ENCODE measurements at places on chromosomes 1 and 21.

- DNase-seq: no peak
These were observed 1.9 kb upstream of the GPR88 start for GRCh38 chr1:100536031-100536430.

- DNase-seq: no peak
These were observed 201.6 kb upstream of the PTBP2 start for GRCh38 chr1:96519851-96520578.

- no peak for DNase-seq
These were observed 1.9 kb downstream of the BTF3L4 start for GRCh38 chr1:52057876-52058415.

- DNase-seq: no peak
These were observed 12.9 kb downstream of the GPA33 start for GRCh38 chr1:167077128-167077867.

- no peak for DNase-seq
These were observed 1.2 kb upstream of the VWA1 start for GRCh38 chr1:1434131-1434823.

- no peak for DNase-seq
These were observed 39.7 kb downstream of the MAP3K21 start for GRCh38 chr1:233367057-233367803.

- no peak for DNase-seq
These were observed 631.4 kb downstream of the SMYD3 start for GRCh38 chr1:245875581-245876261.

GRCh38 chr1:71850936-71851335 is 431.4 kb downstream of the NEGR1 start:
- DNase-seq: no peak

DNA sequence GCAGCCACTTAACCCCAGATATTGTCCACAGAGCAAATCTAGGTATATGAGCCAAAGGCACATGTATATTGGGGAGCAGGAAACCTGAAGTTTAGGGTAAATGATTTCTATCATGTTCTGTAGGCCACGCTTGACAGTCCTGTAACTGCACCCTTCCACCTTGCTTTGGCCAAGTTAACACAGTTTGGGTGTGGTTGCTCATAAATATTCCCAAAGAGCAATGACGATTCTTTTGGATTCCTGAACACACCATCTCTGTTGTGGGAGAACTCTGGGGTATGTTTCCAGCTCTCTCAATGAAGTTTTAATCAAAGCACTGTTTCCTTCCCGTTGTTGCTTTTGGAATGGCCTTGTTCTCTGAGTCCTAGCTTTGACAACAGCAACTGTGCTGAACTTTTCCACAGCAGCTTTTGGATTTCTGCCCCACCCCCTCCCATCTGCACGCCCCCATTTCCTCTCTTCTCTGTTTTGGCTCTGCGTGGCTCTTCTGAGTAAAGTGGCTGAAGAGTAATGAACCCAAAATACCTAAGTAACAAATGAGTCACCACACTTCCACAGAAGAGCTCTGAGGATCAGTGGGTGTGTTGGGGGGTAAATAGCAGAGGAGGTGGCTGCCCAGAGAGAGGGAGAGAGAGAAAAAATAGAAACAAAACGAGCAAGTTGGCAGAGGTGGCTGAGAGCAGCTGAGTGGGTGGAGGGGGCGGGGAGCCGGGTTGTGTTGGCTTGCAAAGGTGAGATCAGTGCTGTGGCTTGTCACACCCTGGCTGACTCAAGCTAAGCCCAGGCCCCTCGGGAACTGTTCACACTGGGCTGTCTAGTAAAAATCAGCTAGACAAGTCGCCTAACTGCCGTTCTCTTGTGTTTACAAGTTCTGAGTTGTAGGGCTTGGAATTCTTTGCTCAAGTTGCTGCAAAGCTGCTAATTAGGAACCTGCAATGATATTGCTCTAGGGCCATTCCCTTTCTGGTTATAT is 26.9 kb upstream of the RAP1A start:
- peak; percentile 84 for DNase-seq

DNA sequence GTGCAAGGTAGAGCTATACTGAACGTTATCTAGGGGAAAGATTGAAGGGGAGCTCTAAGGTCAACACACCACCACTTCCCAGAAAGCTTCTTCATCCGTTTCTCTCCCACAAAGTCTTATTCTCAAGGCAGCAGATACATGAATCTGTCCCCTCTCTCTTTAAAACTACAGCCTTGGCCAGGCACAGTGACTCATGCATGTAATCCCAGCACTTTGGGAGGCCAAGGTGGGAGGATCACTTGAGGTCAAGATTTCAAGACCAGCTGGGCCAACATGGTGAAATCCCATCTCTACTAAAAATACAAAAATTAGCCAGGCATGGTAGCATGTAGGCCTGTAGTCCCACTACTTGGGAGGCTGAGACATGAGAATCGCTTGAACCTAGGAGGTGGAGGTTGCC is 8.1 kb downstream of the CYP4X1 start:
- DNase-seq: no peak

- DNase-seq: no peak
These were observed 31.0 kb upstream of the LRRC52 start for GRCh38 chr1:165512816-165513215.

GRCh38 chr1:61198554-61198953 is 116.2 kb downstream of the NFIA start:
- no peak for DNase-seq

DNA sequence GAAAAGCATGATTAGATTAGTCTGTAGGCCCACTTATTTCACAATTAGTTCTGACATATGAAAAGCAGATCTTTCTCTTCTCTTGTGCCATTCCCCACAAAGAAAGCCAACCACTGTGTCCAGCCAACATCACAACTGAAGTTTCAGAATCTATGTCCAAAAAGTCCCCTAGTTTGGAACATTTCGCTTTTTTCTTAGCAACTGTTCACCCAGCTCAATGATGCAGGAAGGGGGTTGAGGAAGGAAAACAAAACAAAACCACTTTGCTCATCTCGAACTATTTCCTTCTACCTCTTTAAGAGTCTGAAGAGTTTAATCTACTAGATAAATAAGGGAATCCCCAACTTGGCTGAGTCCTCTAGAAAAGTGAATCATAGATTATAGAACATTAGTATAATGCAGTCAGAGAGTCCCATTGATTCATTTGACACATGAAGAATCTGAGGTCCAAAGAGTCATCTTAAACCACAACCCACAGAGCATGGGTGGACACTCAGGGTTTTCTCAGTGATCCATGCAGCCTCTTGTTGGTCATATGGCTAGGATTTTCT is 159.3 kb upstream of the SGIP1 start:
- DNase-seq: no peak

DNA sequence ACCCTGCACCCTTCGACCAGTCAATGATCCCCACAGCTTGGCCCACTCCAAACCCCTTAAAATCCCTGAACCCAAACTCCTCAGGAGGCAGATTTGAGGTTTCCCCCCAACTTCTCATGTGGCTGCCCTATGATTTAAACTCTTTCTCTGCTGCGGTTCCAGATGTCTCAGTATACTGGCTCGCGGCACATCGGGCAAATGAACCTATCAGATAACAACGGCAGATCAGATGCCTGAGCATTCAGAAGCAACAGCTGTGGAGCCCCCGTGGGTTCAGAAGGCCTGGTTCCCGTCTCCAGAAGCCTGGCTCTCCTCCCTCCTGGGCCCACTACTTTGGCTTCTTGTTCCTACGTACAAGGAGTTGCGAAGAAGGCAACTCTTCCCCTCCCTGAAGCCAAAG is 43.3 kb upstream of the H6PD start:
- no peak for DNase-seq

DNA sequence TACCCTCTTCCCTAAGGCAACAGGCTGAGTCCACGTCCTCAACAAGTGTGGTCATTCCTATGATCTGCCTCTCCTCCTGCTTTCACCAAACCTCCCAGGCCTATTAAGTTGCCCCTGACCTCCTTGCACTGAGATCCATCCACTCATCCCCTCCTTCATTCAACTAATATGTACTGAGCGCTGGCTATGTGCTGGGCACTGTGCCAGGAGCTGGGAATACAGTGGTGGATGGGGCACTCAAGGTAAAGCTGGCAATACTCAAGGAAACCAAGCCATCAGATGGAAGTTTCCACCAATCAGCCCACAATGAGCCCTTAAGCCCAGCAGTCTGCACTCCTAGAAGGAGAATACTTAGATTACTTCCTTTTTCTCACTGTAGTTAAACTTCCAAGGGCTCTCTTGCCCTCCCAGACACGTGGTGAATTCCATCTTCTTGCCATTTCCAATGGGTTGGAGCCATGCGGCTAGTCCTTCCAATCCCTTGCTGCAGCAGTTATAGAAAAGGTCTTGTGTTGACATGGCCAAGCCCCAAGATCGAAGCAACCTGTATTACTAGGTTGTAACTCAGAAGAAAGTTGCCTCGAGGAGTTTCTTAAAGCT is 279.9 kb upstream of the RUNX1 start:
- DNase-seq: no peak

GRCh38 chr1:113784104-113784779 is 25.0 kb upstream of the PHTF1 start:
- no peak for DNase-seq

DNA sequence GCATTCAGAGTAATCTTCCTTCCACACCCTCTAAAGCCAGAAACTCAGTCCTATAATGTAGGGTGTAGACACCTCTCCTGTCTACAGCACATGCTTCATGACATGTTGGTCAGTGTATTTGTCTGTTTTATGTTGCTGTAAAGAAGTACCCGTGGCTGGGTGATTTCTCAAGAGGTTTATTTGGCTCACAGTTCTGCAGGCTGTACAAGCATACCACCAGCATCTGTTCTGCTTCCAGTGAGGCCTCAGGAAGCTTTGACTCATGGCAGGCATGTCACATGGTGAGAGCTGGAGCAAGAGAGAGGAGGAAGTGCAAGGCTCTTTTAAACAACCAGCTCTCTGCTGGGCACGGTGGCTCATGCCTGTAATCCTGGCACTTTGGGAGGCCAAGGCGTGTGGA is 12.1 kb downstream of the PLOD1 start:
- DNase-seq: no peak

- no peak for DNase-seq
These were observed 34.3 kb downstream of the CASZ1 start for GRCh38 chr1:10762153-10762523.

DNA sequence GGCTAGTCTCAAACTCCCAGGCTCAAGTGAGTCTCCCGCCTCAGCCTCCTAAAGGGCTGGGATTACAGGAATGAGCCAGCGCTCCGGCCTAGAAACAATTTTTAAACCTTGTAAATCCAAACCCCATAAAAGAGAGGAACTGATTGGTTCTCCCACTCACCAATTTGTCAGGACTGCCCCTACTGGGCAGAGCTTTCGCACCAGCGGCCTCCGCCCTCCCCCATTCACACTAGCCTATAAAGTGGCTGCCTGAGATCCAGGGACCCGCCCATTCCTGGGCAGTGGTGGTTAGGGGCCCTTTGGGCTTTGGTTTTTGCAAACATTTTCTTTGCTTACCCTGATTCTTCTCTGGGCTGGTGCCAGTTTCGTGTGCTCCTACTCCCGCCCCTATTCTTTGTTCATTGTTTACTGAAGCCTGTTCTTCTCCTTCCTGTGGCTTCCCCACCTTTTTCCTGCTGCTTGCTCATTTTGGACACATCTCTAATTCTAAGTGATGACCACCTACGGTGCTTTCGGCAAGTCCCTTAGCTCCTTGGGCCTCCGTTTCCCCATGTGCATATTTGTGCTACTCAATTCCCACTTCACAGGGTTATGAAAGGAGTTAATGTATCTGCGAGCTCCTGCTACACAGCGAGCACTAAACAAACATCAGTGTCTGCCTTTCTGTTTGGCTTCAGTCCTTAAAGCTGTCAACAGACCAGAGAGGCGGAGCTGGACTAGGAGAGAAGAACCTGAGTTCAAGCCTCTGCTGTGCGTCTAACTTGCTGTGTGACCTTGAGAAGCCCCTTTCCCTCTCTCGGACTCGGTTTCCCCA is 39.8 kb upstream of the CLIC4 start:
- no peak for DNase-seq

DNA sequence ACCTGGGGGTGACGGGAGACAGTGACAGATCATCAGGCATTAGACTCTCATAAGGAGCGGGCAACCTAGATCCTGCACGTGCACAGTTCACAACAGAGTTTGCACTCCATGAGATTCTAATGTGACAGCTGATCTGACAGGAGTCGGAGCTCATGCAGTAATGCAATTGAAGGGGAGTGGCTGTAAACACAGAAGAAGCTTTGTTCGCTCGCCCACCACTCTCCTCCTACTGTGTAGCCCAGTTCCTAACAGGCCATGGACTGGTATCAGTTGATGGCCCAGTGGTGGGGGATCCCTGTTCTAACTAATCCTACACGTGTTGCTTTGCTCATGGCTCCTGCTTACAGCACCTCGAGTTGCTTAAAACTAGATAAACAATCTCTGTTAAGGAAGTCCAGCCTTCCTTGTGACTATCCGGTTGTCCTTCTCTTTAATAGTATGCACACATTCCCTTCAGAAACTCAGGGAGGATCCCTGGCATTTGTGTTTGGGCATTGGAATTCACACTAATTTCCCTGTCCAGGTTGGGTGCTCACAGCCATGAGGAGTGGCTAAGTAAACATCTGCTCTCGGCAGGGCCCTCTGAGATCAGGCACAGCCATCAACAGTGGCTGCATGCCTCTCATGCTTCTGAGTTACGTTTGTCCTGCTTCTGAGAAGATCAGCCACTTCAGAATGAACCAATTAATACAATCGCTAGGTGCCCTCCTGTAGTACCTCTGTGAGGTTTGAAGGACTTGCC is 21.1 kb upstream of the F3 start:
- no peak for DNase-seq

GRCh38 chr1:177995369-177995768 is 25.5 kb upstream of the SEC16B start:
- no peak for DNase-seq

GRCh38 chr1:117685936-117686806 is 80.3 kb downstream of the TENT5C start:
- no peak for DNase-seq

DNA sequence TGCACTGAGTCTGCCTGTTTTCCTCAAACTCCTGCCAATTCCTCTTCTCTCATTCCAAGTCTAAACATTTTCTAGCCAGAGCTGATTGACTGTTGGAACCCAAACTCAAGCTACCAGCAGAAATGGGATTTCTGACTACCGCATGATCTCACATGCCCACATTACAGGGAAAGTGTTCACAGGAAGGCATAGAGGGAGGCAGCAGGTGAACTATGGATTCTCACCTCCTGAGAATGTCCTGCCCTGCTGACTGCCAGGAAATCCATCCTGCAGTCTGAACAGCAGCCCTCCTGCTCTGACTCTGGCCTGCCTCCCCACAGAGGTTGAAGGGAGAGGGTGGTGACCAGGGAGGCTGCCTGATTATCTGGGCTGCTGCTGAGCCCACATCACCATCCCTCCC is 22.5 kb downstream of the IQGAP3 start:
- no peak for DNase-seq

DNA sequence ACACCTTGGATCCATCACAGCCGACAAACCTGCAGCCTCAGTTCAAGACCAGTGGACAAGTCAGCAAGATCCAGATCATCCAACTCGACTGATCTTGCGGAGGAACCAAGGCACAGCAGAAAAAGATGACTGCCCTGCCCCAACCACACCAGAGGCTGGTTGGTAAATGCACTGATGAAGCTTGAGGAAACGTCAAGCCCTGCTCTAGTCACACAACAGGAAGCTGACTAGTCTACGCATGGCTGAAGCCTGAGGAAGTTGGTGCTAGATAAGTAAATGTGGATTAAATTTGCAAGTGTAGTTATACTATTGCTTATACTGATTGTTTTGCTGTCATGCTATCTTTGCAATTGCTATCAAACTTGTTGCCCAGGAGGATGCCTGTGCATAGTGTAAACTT is 89.0 kb downstream of the LIPI start:
- DNase-seq: no peak

Measured in central memory CD8-positive, alpha-beta T cell (primary cell).